ENCODE measurements at places on chromosomes 4 and X.
A peak's percentile ranks its signal among the peaks of the same experiment; 100 is the strongest.

DNA sequence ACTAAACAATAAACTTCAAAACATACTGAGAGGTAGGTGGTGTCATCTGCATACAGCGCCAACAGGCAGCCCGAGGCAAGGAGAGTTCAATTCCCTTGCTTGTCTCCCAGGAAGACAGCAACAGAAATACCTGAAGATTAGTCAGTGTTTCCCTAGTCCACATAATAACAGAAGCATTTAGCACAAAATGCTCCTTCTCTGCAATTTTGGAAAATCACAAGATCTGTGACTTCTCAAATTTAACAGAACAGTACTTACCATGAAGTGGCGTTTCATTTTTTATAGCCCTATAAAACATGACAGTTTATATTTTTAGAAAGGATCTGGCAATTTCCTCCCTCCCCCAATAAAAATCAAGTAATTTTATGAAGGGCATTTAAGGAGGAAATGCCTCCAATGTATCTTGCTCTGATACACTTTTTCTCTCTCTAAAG, 67.1 kb upstream of the MYOZ2 start:
- DNase-seq: no peak

- DNase-seq: no peak
Measured at GRCh38 chrX:79524642-79525041, 157.5 kb upstream of the ITM2A start.

DNA sequence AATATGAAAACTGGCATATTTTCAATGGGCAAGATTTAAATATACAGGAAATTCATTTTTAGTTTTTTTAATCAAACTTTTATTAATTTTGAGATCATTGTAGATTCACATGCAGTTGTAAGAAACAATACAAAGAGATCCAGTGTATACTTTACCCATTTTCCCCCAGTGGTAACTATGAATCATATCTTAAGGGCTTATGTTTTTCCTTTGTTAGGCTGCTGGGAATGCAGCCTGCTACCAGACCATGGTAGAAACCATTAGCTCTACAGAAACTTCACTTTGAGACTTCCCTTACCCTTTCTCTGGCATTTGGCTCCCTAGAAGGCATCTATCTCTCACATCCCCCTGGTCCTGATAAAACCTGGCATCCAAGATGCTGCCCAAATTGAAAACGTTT, 147.6 kb upstream of the EOLA2 start:
- no peak for DNase-seq

DNA sequence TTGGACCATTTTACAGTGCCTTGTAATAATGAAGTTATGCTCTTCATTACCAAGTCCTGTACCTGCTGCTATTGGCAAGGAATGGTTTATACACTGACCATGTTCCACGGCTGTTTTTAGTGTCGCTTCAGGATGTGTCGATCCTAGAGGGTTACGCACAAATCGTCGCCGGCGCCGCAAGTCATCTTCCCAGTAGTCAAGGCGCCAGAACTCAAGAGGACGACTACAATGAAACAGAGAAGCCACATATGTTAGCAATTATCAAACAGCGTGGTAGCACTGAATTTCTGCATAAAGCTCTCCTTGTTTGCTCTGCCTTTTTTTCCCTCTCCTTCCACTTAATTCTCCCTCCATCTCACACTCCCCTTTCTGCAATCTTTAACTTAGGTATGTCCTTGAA, 17.0 kb downstream of the MAB21L2 start:
- no peak for DNase-seq

- DNase-seq: no peak
Measured at GRCh38 chrX:68998716-68999115, 166.5 kb downstream of the PJA1 start.

- no peak for DNase-seq
Measured at GRCh38 chr4:76830964-76831703, 66.8 kb downstream of the SOWAHB start.

GRCh38 chr4:114349543-114350175, 248.9 kb upstream of the UGT8 start:
- DNase-seq: no peak

DNA sequence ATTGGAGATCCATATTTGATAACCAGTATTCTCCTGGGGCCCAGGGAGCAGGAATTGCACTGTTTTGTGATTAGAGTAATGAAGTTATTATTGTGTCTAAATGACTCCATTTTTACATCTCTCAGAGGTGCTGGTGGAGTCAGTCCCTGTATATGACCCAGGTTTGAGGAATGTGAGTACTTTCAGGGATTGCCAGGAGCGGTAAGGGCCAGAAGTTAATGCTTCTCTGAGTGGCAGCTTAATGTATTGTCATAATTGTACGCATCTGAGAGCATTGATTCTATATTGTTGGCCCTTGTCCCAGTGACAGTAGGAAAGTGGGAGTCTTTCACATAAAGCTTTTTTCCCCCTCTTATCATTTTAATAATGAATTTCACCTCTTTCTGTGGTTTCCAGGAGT, 146.2 kb downstream of the GATB start:
- no peak for DNase-seq

GRCh38 chr4:7434766-7435150, at the start of gene PSAPL1:
PSAPL1 (minus strand) TSS chr4:7434930; CDS start chr4:7434879, 51 bp downstream.
- no peak for DNase-seq

- no peak for DNase-seq
Measured at GRCh38 chr4:72666910-72667309, 97.9 kb upstream of the ADAMTS3 start.

- DNase-seq: no peak
Measured at GRCh38 chr4:172881645-172882044, 287.0 kb upstream of the GALNT7 start.

GRCh38 chr4:26127851-26128337, 192.9 kb upstream of the RBPJ start:
- no peak for DNase-seq

- no peak for DNase-seq
Measured at GRCh38 chr4:70488748-70489147, 16.8 kb downstream of the MUC7 start.

DNA sequence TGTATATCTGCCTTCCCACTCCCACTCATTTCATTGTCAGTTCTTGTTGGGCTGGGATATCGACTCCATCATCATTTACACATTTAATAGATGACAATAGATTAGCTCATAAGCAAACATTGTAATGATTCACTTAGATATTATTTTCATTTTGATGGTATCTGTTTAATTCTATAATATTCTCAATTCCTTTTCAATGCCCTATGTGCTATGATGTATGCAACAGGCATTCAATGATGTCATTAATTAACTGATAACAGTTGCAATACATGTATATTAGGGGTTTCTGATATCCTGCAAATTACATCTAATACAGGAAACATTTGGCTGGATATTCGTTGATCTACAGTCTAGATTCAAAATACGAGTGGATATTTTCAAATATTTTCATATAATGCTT, 850.5 kb downstream of the CCSER1 start:
- no peak for DNase-seq

- DNase-seq: peak; percentile 34
Measured at GRCh38 chrX:155767051-155767875, 113.9 kb upstream of the VAMP7 start.

GRCh38 chr4:181254771-181255170, 988.4 kb upstream of the TENM3 start:
- no peak for DNase-seq

DNA sequence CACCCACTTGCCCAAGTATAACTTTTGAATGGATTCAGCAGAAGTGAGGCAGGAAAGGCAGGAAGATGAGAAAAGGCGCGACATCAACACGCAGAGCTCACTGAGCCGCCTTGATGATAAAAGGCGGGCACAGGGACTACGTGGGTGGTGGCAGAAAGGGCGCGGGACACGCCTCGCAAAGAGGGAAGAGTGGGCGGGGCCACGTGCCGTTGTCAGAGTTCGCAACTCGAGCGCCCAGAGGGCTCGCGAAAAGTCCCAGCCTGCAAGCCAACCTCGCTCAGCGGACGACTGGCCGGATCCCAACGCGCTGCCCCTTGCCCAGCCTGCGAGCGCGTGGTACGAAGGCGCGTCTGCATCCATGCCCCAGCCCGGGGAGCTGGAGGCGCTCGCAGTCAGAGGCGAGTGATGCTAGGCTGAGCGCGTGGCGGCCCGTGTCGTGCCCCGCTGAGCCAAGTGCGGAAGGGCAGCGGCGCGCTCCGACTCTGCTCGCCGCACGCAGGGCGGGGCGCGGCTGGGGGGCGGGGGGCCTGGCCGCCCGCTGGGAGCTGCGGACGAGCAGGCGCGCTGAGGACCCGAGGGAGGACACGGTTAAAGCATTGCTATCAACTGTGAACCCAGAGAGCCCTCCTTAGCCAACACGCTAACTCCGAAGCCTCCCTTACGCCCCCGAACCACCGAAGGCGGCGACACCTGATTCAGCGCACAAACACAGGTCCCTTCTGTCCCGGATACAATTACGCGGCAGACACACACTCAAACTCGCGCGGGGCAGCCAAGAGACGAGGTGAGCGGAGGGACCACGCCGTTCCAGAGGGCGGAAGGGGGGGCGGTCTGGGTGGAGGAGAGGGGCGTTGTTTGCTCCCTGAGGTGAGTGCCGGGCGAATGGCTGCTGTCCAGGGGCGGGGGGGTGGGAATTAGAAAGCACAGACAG, at the start of gene UGT8:
TSS of gene UGT8 (plus strand) at position 617 of the 931 bp plus-strand sequence. CDS start 24,074 bp downstream, outside the sequence.
- peak; percentile 82 for DNase-seq

DNA sequence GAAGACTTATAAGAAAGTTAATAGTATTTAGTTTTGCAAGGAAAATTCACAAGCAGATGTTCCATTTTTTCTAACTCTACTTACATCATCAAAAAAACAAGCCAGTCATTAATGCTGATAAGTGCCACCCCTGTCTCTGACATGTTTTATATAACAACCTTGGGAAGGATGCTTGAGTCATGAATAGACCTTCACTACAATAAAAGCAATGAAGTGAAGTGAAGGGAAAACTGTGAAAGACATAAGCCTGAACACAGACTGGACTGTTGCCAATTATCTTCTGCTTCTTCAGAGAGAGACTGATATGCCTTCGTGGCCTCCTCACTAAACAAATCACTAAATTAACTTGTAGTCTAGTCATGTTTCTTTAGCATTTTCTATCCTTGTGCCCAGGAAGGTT, 353.2 kb downstream of the PDHA2 start:
- no peak for DNase-seq

DNA sequence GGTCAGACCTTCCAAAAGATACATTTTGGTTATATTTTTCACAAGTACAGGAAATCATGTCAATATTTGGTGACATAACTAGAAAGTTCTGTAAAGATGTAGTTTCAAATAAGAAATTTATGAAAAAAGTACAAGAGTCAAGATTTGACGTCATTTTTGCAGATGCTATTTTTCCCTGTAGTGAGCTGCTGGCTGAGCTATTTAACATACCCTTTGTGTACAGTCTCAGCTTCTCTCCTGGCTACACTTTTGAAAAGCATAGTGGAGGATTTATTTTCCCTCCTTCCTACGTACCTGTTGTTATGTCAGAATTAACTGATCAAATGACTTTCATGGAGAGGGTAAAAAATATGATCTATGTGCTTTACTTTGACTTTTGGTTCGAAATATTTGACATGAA, 536 bp downstream of the UGT2B7 start:
- DNase-seq: no peak

DNA sequence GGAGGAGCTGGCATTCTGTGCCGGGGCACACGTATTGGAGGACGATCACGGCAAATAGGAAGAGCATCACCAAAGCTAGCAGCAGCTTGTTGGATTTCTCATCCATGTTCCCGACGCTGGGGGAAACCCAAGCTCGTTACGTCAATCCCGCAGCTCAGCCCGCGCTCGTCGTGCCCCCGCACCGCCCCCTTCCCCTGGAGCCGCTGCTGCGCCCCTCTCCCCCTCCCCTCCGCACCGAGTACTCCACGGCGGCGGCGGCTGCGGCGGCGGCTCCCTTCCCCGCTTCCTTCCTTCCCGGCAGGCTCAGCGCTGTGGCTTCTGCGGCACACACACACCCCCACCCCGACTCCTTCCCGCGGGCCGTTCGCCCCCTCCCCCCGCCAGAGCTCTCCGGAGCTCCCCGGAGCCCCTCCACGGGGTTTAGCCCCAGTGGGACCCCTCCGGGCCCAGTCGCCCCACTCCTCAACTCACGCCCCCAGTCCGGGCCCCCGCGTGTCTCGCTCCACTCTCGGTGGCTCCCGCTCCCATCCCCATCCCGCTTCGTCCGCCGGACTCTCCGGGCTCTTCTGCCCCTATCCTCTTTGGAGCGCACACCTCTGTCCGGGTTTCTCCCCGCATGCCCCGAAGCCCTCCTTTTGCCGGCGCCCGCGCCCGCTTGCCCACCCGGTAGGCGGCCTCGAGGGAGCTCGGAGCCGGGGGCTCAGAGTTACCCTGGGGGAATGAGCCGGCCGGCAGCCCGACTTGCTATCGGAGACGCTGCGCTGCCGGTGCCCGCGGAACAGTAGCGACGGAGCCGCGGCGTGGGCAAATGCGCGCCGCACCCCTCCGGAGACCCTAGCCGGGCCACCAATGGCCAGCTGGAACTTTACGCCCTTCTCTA, 978 bp downstream of the HS6ST2 start:
- no peak for DNase-seq

DNA sequence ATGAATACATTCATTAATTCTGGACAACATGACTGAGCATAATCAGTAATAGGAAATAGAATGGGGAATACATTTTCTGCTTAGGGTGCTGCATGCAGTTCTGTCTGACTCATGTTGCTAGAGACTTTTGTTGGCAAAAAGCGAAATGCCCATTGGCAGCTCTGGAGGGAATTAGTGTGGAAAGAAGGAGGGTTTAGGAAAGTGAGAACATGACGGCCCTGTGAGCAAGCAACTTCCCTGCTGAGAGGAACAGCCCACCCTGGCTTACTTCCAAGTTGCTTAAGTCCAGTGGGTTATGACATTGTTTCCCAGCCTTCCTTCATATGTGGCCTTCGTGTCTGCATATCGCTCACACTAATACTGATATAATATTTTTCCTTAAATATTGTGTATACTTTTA, 13.8 kb downstream of the MAD2L1 start:
- DNase-seq: no peak

- DNase-seq: no peak
Measured at GRCh38 chr4:5711479-5712184, 631 bp downstream of the EVC start.

DNA sequence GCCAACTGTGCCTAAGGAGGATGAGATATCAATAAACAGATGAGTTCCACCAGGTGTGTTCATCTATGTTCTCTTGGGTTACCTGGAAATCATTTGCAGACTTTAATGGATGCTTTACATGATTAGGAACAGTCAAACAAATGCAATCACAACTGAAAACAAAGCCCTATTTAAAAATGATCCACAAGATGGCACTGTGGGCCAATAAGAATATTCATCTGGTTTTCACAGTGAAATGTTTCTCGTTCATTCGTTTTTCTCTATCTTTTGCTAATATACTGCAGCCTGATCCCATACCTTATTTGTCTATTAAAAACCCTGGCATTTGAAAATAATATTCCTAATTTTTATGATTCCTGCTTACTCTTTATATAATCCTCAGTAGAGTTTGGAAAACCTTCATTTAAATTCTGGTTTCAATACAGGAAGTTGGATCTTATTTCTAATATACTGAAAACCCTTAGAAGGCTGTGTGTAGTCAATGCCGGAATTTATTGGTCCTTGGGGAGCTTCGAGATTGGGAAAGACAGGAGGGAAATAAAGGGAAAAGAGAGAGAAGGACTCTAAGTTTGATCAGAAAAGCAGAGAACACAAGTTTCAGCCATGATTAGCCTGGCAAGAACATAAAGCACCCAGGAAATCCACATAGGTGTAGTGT, 63.8 kb upstream of the TAPT1 start:
- DNase-seq: no peak

GRCh38 chrX:48696909-48697727, 584 bp downstream of the SUV39H1 start:
- DNase-seq: no peak

GRCh38 chrX:17559728-17560379, 177.4 kb upstream of the SCML1 start:
- DNase-seq: no peak

GRCh38 chr4:183297675-183298074, 22.4 kb downstream of the CLDN22 start:
- no peak for DNase-seq
